ENCODE measurements at places on chromosomes 7 and 10. TPM values are rescaled to one million over a fixed set of nuclear protein-coding genes. Genes with fewer than 3 reads are reported as not detected.

Gene KIAA1549
- 2.6 TPM for total RNA-seq

Gene TEX47
- total RNA-seq = not detected

Gene SYT15
- 0.51 TPM for total RNA-seq

Gene PALD1
- total RNA-seq = 276 TPM

Gene OPALIN
- not detected for total RNA-seq

Gene TMEM236
- 0.17 TPM for total RNA-seq

DNA sequence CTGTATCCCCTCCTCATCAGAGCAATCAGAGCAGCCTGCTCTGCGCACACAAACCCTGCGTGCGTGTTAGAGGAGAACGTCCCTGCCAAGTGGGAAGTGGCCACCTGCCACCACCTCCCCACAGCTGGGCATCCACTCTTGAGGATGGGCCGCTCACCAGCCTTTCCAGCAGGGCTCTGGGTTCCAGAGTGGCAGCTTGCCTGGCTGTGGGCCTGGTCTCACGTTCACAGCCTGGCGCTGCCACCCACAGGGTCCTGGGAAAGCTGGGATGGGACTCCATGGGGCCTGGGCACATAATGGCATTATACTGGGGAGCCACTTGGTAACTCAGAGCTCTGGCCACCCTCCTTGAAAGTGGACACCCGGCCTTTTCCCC, 151.1 kb upstream of the PPP2R2D start:
- no peak for DNase-seq

DNA sequence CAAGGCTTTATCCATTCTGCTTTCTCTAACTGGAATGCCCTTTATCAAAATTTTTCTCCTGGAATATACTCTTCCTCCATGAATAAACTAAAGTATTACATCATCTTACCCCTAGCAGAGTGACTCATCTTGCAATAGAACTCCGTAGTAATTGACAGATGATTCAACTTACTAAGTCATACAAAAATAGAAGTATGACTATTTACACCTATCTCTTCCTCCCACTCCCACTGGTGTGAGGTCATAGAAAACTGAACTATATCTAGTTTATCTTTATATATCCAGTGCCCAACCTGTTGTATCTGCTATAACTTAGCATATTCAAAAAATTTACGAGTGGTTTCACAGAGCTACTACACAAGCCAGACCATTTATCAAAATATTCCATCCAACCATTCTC, 26.1 kb downstream of the ABCB1 start:
- DNase-seq = peak; percentile 50

DNA sequence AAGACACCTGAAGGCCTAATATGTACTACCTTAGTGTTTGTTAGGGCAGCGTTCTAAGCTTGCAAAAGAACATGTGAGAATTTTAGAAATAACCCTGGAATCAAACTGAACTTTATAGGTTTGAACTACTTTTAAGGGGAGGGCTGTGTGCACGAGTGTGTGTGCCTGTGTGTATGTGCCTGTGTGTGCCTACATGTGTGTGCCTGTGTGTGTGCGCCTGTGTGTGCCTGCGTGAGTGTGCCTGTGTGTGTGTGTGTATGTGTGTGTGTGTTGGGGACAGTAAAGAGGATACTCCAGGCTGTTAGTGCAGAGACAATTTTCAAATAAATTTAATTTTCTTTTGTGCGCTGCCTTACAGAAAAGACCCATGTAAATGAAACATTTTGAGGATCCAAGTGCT, 68.1 kb upstream of the WDR11 start:
- no peak for DNase-seq

GRCh38 chr7:150824379-150825177, 24.0 kb downstream of the TMEM176A start:
- no peak for DNase-seq

DNA sequence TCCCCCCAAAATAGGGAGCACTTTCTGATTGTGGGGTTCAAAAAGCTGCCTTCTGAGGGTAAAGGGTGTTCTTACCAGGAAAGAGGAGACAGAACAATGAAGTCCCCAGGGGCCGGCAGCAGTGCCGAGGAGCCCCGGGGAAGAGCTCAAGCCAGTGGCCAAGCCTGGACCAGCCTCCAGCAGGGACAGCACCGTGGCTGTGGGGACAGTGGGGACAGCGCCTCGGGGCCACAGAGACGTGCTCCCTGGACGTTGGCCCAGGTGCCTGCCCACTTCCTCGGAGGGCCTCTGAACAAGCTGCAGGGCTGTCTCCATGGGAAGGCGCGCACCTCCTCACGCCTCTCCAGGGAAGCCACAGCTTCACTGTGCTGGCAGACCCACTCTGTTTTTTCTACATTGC, 312.6 kb downstream of the PTPRN2 start:
- DNase-seq = no peak

GRCh38 chr10:118175148-118175547, 128.4 kb upstream of the RAB11FIP2 start:
- no peak for DNase-seq

GRCh38 chr10:13916384-13916947, 329.7 kb downstream of the PRPF18 start:
- DNase-seq = no peak

DNA sequence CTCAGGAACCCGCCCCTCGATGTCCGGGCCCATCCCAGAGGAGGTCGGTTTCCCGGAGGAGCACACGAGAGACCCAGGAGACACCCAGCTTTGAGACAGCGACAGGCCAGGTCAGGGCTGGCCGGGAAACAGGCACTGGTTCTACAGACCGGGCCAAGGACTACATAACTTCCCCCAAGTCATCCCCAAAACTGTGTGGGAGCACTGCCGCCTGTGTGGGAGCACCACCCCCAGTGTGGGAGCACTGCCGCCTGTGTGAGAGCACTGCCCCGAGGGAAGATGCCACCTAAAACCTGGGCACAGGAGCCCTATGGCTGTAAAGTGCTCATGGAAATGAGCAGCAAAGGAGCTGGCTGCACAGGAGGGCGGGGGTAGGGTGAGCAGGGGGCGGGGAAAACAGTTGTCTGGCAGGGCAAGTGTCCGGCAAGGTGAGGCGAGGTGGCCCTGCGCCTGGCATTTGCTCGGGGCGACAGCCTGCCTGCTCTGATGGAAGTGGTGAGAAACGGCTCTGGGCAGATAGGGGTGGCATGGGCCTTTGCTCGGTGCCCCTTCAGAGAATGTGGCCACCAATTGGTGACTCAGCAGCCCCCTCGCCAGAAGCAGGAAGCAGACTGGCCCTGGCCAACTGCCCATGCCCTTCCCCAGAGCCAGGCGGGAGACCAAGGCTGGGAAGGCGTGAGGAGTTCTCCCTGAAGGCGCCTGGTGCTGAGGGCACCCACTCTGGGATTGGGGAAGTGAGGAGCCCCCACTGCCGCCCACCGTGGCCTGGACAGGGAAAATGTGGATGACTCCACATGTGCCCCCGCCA, 26.2 kb downstream of the PAPOLB start:
- no peak for DNase-seq

DNA sequence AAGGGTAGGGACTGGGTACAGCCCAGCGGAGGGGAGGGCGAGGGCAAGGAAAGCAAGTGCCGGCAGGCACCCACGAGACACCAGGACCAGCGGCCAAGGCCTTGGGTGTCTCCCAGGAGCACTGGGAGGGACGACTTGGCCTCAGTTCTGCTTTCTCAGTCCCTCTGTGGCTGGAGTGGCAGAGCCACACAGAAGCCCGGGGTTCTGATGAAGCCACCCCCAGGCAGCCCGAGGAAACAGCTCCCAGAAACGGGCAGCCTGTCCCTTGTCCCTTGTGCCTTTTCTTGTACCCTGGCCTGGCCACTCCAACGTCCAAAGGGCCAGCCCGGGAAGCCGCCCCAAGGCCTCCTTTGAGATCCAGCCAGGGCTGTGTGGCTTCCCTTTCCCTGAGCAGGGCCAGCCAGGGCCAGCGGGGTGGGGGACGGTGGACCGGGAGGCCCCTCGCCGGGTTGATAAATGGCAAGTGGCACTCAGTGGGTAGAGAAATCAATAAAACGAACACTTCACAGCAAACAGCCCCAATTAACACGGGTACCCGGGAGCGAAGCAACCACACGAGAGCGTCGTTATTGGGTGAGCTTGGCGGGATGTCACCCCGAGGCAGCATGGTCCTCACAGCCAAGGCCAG, 69.8 kb upstream of the GNA12 start:
- DNase-seq = no peak

DNA sequence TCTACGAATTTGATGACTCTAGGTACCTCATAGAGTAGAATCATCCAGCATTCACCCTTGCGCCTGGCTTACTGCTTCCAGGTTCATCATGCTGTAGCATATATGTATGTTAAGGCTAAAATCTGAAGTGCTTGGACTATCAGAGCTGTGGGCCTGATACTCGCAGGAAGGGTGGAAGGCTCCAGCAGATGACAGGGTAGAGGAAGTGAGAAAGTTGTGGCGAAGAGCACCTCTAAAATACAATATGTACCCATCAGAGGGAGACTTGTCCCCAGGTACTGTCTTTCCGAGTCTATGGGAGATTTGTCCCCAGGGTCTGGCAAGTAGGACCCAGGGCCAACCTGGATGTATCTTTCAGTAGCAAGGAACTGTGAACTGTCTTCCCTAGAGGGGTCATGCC, 48.1 kb upstream of the PLEKHA1 start:
- DNase-seq = no peak

- no peak for DNase-seq
Observed at GRCh38 chr10:64503429-64503828, 982.2 kb downstream of the REEP3 start.

DNA sequence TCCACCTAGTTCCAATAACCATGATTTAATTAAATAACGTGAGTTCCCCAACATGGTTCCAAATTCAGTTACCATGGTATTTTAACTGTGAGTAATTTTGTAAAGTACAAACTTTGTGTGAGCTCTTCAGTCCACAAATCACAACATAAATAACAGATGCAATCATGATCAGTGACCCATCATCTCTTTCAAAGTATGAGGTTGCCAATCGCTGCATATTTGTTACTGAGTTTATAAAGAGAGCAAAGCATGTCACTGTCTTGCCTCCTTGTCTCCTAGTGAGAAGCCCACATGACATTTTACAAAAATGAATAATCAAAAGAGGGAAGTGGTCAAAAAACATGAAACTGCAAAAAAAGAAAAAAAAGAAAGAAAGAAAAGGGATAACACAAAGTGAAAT, 69.1 kb upstream of the PDSS1 start:
- DNase-seq = no peak

DNA sequence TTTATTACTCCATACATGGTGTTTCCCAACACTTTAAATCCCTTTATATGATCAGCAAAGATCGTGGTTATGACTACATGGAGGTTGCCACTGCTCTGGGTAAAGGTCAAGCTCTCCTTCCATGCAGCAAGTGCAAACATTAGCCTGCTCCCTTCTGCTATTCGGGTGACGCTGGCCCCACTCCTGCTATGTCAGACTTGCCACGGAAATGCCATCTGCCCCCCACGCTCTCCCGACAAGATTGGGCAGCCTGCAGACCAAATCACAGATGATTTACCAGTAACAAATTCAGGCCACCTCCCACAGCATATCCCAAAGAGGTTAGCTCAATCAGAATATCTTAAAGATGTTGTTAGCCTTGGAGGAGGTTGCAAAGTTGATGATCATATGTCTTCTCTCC, 77.8 kb upstream of the MGMT start:
- DNase-seq = no peak

DNA sequence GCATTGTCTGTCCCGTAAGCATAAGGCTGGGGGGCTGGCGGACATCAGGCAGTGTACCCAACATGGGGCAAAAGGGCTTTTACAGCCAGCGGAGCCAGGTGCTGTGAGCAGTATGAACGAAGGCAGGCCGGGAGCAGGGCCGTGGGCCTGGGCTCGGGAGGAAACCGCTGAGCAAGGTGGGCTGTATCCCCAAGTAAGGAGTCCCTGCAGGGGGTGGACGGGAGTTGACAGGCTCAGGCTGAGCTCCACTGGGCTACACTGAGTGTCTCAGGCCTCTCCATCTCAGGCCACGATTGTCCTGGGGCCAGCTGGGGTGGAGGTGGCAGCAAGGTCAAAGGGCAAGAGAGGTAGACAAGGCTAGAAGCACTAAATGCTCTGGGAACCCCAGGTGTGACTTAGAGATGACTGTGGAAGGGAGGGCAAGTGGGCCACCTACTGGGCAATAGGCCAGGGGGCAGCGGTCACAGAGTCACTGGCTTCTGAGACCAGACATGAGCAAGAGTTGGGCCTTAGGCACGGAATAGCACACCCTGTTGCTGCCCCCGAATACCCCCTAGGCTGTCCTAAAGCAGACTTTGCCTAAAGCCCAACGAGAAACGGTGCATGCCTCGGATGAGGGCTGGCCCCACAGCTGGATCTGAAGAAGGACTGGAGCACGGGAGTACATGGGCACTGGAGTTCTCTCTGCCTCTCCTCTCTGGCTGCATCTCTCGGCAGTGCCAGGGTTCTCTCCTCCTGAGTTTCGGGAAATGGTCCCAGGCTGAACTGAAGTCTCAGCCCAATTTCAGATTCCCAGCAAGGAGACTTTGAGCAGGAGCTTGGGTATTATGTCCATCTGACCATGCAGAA, 10.8 kb upstream of the RAMP3 start:
- DNase-seq = no peak

GRCh38 chr10:70126700-70127395, 5.8 kb downstream of the AIFM2 start:
- no peak for DNase-seq

- no peak for DNase-seq
Observed at GRCh38 chr10:115525141-115525540, 432.0 kb downstream of the ATRNL1 start.

DNA sequence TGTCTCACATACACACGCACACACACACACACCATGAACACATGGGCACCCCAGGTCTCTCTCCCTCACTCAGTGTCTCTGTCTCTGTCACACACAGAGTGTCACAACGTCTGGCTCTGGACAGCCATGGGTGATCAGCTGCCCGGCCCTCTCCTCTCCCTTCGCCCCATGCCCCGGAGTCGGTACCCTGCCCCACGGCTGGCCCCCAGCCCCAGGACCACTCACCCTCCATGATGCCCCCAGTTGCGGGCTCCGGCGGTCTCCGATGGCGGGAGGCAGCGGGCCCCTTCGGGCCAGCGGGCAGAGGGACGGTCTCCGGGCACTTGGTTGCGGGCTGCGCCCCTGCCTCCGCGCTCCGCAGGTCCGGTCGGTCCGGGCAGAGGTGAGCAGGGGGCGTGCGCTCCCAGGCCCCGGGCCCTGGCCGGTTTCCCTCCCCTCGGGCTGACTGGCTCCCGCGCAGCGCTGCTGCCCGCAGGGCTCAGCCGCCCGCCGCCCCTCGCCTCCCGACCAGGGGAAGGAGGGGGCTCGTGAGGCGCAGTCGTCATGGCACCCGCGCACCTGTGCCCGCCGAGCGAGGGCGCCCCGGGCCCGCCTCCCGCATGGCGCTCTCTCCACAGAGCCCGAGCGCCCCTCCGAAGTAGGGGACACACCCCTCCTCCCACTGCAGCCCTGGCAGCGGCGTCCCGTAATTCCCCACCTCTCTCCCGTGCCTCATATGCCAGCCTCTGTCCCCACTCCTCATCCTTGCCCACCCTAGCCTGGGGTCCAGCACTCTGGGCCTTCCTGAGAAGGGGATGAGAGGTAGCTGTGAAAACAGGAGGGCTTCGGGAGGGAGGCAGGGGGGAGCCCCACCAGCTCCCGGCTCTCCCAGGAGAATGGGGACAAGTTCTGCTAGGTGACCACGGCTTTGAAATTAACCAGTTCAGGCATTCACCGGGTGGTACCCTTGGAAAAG, at the start of gene NPFFR1:
Gene NPFFR1 (minus strand): TSS at position 560 of the 955 bp plus-strand sequence. CDS start 328 bp downstream, at position 232.
- no peak for DNase-seq

GRCh38 chr10:1175956-1176565, 119.9 kb downstream of the WDR37 start:
- no peak for DNase-seq

All from dermis blood vessel endothelial cell (primary cell).